ENCODE measurements at places on chromosomes 7 and 10.

- DNase-seq, result no peak
Measured at GRCh38 chr7:5667391-5667790, 114.1 kb downstream of the RNF216 start.

DNA sequence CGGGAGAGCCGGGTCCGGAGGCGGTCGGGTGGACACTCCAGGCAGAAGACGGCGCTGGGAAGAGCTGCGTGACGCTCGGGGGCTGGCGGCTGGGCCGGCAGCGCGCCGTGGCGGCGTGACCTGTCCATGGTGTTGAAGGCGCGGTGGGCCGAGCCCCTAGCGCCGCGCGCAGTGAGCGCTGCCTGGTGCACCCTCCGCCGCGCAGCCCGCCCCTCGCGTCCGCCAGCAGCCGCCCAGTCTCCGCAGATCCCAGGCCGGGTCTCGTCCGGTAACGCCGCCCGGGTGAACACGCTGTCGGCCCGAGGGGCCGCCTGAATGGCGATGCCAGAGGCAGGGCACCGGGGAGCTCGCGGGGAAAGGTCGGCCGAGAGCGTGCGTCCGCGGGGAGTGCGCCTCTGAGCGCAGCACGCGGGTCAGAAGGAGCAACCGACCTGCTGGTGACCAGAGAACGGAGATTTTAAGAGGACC lies 657 bp upstream of the TMEM178B start:
- peak; percentile 7 for DNase-seq

DNA sequence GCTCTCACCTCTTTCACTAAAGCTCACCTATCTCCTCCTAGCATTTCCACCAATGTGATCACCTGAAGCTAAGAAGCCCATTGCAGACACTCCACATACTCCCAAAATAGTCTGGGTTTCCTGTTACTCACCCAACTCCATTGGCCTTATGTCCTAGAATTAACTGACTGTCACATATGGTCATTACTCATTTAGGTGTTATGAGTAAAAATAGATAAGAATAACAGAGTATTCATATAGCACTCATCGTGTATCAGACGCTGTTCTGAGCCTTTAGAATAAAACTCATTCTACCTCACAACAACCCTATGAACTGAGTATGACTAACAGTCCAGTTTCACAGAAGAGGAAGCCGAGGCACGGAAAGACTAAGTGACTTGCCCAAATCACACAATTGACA lies 174.2 kb upstream of the NPVF start:
- no peak for DNase-seq

DNA sequence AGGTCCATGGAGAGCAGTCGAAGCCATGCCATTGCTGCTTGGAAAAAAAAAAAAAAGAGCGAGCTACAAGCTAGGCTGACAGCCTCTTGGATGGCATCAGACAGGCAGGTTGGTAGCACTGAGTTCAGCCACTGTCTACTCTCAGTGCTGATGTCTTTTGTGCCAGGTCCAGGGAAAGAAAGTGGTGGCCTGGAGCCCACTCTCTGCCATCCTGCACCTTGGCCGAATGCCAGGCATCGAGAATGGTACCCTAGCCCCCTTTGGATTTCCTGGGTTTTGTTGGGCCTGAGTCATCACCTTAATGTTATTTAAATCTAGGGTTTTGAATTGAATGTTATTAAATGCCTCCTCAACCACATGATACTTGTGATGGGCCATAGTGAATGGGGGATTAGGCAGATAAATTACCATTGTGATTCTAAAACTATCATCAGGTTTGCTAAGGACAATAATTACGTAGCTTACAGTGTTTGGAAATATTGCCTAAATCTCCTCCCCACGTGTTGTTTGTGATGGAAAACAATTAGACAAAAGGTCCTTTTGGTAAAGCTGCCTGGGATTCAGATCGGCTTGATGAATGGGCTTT lies 195.7 kb upstream of the GPR26 start:
- DNase-seq, result no peak

DNA sequence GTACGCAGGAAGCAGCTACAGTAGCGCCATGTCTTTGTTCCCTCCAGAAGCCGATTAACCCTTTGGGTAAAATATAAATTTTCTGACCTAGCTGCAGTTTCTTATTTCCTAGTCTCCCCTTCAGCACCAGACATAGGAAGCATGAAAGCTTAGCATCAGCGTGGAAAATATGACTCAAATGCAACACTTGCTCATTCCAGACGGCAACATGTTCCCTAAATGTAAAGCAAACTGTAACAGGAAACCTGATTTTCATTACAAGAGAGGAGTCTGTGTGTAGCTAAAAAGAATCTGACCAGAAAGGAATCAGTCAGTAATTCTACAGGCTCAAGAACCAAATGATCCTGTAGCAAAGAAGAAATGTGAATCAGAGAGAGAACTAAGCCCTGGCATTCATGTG lies 219.2 kb downstream of the C7orf25 start:
- DNase-seq, result peak; percentile 85

- no peak for DNase-seq
Measured at GRCh38 chr7:132939495-132939894, 142.4 kb downstream of the CHCHD3 start.

GRCh38 chr7:149321978-149322541 lies 60.1 kb downstream of the ZNF783 start:
- DNase-seq, result peak; percentile 7

- DNase-seq, result no peak
Measured at GRCh38 chr10:21053953-21054690, 157.0 kb upstream of the NEBL start.

DNA sequence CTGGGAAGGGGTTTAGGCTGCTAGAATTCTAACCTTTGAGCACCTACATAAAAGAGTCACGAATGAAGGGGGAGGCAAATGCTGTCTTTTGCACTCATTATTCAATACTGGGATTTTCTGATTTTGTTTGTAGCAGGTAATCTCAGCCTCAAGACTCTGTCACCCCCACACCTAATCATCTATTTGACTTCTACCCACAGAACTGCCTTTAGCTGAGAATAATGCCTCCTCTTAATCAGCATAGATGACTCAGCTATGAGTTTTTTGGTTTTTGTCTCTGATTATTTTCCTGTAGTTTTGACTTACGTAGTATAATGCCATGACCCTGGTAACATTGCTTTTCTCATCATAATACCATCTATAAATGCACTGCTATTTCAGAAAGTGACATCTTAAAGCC lies 42.7 kb upstream of the CACNB2 start:
- no peak for DNase-seq

DNA sequence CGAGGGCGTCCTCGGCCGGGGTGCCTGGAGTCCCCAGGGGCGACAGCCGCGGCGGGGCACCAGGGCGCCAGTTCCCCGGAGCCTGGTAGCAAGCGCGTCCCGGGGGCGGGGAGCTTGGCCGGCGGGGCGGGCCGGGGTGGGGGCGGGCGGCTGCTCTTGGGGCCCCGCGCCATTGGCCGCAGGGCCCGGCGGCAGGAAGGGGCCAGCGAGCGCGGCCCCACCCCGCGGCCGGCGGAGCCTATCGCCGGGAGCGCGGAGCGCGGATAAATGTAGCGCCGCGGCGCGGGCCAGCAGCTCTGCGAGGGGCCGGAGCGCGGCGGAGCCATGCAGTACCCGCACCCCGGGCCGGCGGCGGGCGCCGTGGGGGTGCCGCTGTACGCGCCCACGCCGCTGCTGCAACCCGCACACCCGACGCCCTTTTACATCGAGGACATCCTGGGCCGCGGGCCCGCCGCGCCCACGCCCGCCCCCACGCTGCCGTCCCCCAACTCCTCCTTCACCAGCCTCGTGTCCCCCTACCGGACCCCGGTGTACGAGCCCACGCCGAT lies at the start of gene HHEX:
TSS of gene HHEX (plus strand) at position 293 of the 548 bp plus-strand sequence. CDS start at position 325, 32 bp downstream.
- DNase-seq, result peak; percentile 62

DNA sequence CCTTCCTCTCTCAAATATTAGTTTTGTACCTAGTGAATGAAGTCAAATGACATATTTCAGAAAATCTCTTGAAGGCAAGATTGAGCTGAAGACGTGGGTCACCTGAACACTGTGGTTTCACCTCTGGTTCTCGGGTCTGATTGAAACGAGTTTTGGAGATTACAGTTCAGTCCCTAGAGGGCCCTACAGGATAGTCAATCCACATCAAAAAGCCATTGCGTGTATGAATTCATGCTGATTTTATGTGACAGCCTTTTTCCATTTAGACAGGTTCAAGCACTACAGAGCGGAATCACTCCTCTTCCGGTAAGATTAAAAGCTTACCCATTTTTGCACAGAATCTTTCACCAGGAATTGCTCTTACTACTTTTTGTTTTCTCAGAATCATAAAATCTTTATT lies 62.2 kb downstream of the VIM start:
- no peak for DNase-seq

DNA sequence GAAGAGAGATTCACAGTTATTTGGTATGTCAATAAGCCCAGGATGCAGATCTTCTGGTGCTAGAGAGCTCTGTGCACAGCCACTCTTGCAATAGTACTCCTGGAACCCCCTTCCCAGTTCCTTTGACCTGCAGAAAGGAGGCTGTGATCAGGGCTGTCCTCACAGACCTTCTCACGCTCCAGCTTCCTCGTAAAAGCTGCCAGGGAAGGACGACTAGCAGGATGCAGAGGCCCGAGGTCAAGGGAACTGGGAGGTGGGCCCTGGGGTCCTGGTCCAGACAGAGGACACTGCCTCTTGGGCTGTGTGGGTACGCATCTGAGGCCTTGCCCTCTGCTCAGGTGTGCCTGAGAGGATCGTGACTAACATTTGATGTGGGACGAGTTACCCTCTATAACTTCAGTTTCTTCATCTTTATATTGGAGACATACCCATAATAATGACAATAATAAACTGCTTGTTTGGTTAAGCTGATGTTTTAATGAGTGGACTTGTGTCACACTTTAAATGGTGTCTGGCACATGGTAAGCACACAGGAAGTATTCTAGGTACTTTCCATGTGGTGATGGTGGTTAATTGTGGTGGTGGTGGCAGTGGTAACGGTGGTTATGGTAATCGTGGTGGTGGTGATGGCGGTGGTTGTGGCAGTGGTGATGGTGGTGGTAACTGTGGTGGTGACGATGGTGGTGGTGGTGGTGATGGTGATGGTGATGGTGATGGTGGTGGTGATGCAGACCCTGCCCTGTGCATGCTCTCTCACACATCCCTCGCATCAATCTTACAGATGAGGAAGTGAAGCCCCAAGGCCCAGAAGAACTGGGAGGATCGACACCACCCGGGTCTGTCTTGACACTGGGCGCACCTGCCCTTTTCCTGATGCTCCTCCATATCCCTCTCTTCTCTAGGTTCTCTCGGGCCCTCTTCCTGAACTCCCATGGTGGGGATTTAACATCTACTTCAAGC lies 235.2 kb upstream of the GRB10 start:
- DNase-seq, result no peak

DNA sequence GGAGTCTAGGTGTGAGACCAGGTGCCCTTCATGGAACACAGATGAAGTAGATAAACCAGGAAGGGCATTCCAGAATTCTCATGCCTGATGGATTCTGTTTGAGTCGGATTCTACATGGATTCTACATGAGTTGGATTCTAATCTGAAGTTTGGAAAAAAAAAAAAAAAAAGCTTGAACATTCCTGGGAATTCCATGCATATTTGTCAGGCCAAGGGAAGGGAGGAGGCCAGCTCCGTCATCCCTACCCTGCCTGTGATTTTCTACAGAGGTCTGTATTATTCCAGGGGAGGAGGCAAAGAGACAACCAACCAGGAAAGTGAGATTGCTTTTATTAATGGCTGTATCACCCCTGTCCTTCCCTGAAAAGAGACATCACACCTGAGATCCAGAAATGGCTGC lies 27.8 kb upstream of the EBLN1 start:
- no peak for DNase-seq

DNA sequence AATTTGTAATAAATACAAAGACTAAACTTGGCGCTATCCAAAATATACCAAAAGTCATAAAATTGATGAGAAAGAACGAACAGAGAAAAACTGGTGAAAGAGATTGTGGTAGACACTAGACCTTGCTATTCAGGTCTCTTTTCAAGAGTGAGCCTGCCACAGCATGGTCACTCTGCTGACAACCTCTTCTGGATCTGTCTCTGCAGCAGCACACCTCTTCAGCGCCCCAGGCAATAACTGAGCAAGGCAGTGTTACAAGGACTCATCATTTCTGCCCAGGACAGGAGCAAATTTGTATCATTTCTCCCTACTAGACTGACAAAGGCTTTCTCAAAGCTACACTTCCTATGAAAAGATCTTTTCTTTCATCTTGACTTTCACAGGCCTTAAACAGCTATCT lies 976.0 kb downstream of the DNAJB9 start:
- no peak for DNase-seq

DNA sequence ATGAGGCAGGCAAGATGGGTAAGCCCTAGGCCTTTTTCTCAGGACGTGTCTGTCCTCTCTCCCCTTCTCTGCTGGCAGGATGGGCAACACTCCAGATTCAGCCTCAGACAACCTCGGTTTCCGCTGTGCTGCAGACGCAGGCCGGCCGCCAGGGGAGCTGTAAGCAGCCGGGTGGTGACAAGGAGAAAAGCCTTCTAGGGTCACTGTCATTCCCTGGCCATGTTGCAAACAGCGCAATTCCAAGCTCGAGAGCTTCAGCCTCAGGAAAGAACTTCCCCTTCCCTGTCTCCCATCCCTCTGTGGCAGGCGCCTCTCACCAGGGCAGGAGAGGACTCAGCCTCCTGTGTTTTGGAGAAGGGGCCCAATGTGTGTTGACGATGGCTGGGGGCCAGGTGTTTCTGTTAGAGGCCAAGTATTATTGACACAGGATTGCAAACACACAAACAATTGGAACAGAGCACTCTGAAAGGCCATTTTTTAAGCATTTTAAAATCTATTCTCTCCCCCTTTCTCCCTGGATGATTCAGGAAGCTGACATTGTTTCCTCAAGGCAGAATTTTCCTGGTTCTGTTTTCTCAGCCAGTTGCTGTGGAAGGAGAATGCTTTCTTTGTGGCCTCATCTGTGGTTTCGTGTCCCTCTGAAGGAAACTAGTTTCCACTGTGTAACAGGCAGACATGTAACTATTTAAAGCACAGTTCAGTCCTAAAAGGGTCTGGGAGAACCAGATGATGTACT lies 13.1 kb downstream of the PHKG1 start:
- DNase-seq, result peak; percentile 33

Data from muscle of back (tissue), 13 donors.